Activated naive CD4-positive, alpha-beta T cell treated with anti-CD3 and anti-CD28 coated beads for 36 hours (primary cell): ENCODE measurements at places on chromosomes 5 and 9. TPM values are rescaled to one million over a fixed set of nuclear protein-coding genes. Genes with fewer than 3 reads are reported as not detected.
A peak's percentile ranks its signal among the peaks of the same experiment; 100 is the strongest.

GRCh38 chr5:107487056-107487542 lies 183.6 kb downstream of the EFNA5 start:
- H3K36me3 ChIP-seq: no peaks in the 10 kb centered on the region
- peaks cover 15% of the 10 kb centered on the region for H3K4me1 ChIP-seq
- no peak overlapping the region for H3K27ac ChIP-seq
- H3K4me3 ChIP-seq: no peak overlapping the region
- H3K27me3 ChIP-seq: peaks cover 6% of the 10 kb centered on the region
- no peak for DNase-seq

Gene PDCD1LG2
- total RNA-seq: 0.10 TPM

Gene KCNV2
- not detected for total RNA-seq

DNA sequence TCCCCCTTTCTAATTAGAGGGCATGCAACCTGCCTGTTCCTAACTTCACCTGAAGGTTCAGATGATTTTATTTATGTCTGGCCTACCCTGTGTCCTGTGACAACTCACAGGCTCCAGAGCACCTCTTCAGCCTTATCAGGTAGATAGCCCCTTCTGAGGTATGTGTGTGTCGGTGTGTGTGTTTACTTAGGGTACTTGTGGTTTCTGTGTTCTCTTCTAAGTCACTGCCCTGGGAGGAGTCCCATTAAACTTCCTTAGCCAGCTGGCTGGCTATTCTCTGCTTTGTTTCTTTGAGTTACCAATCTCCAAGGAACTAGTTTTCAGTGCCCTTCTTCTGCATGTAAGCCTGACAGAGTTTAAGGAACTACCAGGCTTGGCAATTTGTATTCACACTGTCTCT lies 74.9 kb downstream of the UNC13B start:
- H3K36me3 ChIP-seq: no peaks in the 10 kb centered on the region
- H3K27me3 ChIP-seq: no peaks in the 10 kb centered on the region
- no peak for DNase-seq
- no peaks in the 10 kb centered on the region for H3K4me1 ChIP-seq

Gene SNCAIP
- total RNA-seq: not detected

DNA sequence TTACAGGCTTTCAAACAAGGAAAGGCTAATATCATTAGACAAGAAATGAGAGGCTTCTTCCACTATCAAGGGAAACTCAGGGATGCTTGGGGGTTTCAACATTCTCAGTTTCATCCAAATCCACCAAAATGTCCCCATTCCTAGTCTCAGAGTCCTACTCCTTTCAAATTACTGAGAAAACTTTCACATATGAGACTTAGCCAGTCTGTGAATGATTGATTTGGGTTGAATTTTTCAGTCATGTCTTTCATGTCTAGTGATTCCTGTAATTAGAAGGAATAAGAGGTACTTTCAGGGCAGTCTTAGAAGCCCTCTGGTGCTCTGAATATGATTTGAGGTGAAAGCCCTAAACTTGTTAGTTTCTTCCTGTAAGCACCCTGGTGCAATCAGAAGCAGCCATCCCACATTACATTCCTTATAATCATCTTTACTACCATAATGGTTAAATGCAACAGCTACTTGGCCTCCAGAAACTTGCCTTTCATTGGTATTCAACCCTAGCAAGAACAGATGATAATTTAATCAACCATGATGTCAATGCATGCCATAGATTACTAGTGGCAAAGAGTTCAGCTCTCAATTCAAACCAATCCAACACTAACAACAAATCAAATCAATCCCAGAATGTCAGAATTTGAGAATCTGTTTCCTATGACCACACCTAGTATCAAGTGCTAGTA lies 50.7 kb upstream of the RIC1 start:
- no peaks in the 10 kb centered on the region for H3K36me3 ChIP-seq
- no peaks in the 10 kb centered on the region for H3K27me3 ChIP-seq
- H3K4me3 ChIP-seq: no peak overlapping the region
- H3K27ac ChIP-seq: no peak overlapping the region
- H3K4me1 ChIP-seq: peaks cover 33% of the 10 kb centered on the region

GRCh38 chr5:173236531-173237142 lies 1.6 kb upstream of the NKX2-5 start:
- H3K27ac ChIP-seq: no peak overlapping the region
- no peak overlapping the region for H3K4me3 ChIP-seq
- peaks cover 50% of the 10 kb centered on the region for H3K4me1 ChIP-seq
- H3K36me3 ChIP-seq: no peaks in the 10 kb centered on the region

Gene LCN10
- 1.0 TPM for total RNA-seq

DNA sequence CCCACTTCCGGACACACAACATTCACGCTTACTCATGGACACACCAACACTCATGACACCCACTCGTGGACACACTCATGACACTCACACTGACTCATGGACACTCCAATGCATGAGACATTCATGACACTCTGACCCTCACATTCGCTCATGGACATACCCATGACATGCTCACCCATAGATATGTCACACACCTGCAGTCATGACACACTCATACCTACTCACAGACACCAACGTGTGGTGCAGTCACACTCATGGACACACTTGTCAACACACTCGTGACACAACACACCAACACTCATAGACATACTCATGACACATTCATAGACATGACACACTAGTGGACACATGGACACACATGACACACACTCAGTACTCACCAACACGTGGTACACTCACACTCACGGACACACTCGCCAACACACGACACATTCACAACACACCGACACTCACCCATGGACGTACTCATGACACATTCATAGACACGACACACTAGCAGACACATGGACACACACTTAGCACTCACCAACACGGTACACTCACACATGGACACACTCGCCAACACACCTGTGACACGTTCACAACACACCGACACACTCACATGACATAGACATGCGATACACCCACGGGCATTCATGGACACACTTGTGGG lies 73.4 kb downstream of the PHF2 start:
- H3K4me3 ChIP-seq: no peak overlapping the region
- DNase-seq: no peak
- H3K27me3 ChIP-seq: no peaks in the 10 kb centered on the region
- H3K27ac ChIP-seq: no peak overlapping the region

Gene MYOT
- not detected for total RNA-seq

DNA sequence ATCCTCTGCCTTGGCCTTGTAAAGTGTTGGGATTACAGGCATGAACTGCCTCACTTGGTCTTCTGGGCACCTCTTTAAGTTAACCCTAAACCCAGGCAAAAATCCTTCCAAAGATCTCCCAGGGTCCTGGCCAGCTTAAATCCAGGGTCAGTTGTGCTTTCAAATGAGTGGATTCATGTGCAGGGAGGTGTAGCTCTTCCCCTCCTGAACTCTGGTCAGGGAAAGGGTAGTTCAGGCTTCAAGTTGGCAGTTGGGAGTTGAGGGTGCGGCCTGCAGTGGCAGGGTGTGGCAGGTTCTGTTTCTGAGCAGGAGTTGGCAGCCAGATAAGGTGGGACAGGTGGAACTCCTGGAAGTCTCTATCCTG lies 3.6 kb downstream of the HNRNPAB start:
- H3K36me3 ChIP-seq: peaks cover 63% of the 10 kb centered on the region
- peak overlapping the region; percentile 72 for H3K27ac ChIP-seq
- peak overlapping the region; percentile 0 for H3K4me3 ChIP-seq
- H3K4me1 ChIP-seq: peaks cover 37% of the 10 kb centered on the region
- peaks cover 2% of the 10 kb centered on the region for H3K27me3 ChIP-seq

Gene NINJ1
- total RNA-seq: 96.9 TPM

GRCh38 chr5:67983251-67984110 lies 232.1 kb upstream of the PIK3R1 start:
- no peak overlapping the region for H3K4me3 ChIP-seq
- H3K4me1 ChIP-seq: peaks cover 6% of the 10 kb centered on the region
- H3K27ac ChIP-seq: no peak overlapping the region
- no peaks in the 10 kb centered on the region for H3K27me3 ChIP-seq
- no peak for DNase-seq

GRCh38 chr9:34524349-34524748 lies 1.6 kb upstream of the ENHO start:
- no peak overlapping the region for H3K27ac ChIP-seq
- no peaks in the 10 kb centered on the region for H3K36me3 ChIP-seq
- H3K27me3 ChIP-seq: peaks cover 14% of the 10 kb centered on the region
- peaks cover 22% of the 10 kb centered on the region for H3K4me1 ChIP-seq
- no peak for DNase-seq

DNA sequence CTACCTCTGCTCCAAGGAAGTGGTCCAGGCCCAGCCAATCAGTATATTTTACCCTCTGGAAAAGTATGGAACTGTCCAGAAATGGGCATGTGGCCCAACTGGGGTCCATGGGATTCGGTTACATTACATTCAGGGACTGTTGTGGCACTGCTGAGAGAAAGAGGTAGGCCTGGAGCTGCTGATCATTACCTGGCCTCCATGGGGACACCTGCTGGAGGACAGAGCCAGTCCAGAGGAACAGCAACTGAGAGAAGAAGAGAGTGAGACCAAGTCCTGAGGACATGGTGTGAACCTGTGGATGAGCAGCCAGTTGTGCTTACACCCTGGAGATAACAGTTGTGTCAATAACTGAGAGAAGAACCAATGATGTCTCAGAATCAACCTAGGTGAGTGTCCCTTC lies 48.2 kb downstream of the HMHB1 start:
- H3K4me1 ChIP-seq: no peaks in the 10 kb centered on the region
- H3K27ac ChIP-seq: no peak overlapping the region
- peak; percentile 7 for DNase-seq
- peaks cover 1% of the 10 kb centered on the region for H3K36me3 ChIP-seq
- no peak overlapping the region for H3K4me3 ChIP-seq

GRCh38 chr5:78758169-78758839 lies 109.7 kb upstream of the LHFPL2 start:
- H3K27me3 ChIP-seq: no peaks in the 10 kb centered on the region
- no peak overlapping the region for H3K27ac ChIP-seq
- H3K4me3 ChIP-seq: no peak overlapping the region
- no peaks in the 10 kb centered on the region for H3K36me3 ChIP-seq
- peaks cover 10% of the 10 kb centered on the region for H3K4me1 ChIP-seq

Gene FBN2
- not detected for total RNA-seq

Gene LRRC70
- 0.91 TPM for total RNA-seq

DNA sequence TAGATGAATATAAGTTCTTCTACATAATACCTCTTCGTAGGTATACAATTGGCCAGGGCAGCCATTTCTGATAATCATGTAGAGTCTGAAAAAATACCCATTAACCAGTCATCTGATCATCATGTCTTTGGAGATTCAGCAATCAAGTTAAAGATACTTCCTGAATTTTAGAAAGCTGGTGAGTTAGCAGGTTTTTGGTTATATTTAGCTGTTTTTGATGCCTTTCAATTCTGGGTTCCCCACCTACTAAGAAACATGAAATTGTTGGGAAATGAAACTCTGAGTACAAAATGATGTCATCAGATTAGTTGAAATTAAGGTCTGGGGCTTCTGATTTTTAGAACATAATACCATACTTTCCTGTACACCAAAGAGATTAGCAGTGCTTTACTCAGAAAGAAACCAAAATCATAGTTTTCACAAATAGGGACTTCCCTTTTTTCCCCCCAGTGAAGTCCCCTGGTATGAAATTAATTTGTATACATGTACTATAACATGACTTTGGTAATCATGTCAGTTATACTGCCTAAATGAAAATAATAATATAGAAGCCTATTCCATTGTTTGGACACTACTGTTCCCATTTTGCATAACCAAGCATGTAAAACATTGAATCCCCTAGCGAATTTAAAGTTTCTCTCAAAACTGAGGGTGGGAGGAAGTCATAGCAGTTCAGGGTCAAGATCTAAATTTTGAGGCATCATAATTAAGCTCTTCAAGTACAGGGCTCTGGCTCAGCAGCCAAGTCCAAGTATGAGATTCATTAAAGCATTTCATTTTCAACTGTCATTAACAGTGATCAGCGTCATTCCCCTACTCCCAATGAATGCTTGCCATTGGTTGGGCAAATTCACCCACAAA lies 17.9 kb downstream of the PRLR start:
- H3K27me3 ChIP-seq: peaks cover 9% of the 10 kb centered on the region
- no peaks in the 10 kb centered on the region for H3K36me3 ChIP-seq
- no peak overlapping the region for H3K4me3 ChIP-seq

DNA sequence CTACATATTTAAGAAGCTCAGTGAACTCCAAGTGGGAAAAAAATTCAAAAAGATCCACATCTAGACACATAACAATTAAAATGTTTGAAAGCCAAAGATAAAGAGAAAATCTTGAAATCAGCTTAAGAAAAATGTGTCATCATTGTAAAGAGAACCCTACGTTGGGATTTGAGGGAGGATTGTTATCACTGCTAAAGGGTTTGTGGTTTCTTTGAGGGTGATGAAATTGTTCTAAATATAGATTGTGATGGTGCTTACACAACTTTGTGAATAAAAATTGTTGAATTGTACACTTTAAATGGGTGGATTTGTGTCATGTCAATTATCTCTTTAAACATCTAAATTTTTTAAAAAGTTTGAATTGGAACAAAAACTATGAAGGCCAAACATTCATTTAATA lies 92.2 kb upstream of the ADAMTS19 start:
- H3K27me3 ChIP-seq: no peaks in the 10 kb centered on the region
- H3K36me3 ChIP-seq: no peaks in the 10 kb centered on the region
- DNase-seq: no peak
- H3K4me1 ChIP-seq: no peaks in the 10 kb centered on the region
- no peak overlapping the region for H3K4me3 ChIP-seq

DNA sequence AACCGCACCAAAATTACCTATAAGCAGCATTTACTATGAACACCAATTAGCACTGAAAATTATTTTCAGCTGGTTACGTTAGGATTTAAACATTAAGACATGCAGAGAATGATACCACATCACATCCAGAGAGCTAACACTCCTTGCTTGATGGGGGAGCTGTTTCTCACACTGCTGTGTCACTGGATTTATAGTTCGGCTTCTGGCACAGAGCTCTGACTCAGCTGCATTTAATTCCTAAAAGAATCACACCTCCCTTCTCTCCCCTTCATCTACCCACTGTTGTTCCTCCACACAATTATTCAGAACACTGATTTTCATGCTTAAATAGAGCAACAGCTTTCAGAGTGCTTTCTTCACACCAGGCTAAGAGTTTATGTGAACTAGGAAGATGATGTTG lies 82.6 kb upstream of the SV2C start:
- DNase-seq: no peak
- peaks cover 7% of the 10 kb centered on the region for H3K27me3 ChIP-seq
- no peaks in the 10 kb centered on the region for H3K4me1 ChIP-seq
- no peaks in the 10 kb centered on the region for H3K36me3 ChIP-seq
- H3K27ac ChIP-seq: no peak overlapping the region

Gene AIF1L
- 1.4 TPM for total RNA-seq

GRCh38 chr9:16752601-16753000 lies 117.9 kb downstream of the BNC2 start:
- H3K36me3 ChIP-seq: no peaks in the 10 kb centered on the region
- H3K4me3 ChIP-seq: no peak overlapping the region
- no peaks in the 10 kb centered on the region for H3K4me1 ChIP-seq
- DNase-seq: no peak
- no peaks in the 10 kb centered on the region for H3K27me3 ChIP-seq

DNA sequence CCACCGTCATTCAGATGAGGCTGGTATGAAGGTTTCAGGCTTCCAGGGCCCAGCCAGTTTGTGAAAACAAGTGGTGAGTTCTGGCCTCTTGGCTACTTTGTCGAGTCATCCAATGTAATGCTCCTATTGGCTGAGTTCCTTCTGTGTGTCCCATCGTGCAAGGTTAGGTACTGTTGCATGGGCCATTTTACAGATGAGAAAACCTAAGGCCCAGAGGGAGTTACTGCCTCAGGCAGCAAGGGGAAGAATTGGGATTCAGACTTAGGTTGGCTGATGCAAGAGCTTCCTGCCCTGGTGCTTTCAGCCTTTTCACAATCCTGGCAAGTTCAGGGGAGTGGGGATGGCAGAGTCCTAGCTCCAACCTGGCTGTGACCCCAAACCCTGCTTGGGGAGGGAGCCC lies 17.4 kb upstream of the PITX1 start:
- no peak overlapping the region for H3K4me3 ChIP-seq
- H3K36me3 ChIP-seq: no peaks in the 10 kb centered on the region
- peaks cover 44% of the 10 kb centered on the region for H3K27me3 ChIP-seq
- H3K4me1 ChIP-seq: peaks cover 2% of the 10 kb centered on the region
- no peak overlapping the region for H3K27ac ChIP-seq
- no peak for DNase-seq

Gene FAM78A
- total RNA-seq: 24.7 TPM
